NCI-H1436 (cell line): ENCODE measurements at places on chromosomes 3 and 15.

DNA sequence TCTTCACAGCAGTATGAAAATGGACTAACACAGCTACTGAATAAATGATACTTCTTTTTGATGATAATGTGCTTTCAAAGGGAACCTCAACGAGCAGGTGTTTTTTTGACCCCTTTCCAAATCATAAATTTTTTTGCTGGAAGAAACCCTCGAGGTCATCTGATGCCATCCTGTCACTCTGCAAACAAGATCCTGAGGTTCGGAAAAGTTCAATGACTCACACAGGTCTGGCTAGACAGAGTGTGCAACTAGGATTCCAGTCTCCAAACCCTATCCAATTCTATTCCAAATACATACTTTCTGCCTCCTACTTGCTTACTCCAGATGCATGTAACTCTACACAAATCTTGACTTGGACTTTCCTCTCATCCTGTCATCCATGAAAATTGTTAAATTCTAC is 124.7 kb downstream of the NEDD4 start:
- no peak for DNase-seq

DNA sequence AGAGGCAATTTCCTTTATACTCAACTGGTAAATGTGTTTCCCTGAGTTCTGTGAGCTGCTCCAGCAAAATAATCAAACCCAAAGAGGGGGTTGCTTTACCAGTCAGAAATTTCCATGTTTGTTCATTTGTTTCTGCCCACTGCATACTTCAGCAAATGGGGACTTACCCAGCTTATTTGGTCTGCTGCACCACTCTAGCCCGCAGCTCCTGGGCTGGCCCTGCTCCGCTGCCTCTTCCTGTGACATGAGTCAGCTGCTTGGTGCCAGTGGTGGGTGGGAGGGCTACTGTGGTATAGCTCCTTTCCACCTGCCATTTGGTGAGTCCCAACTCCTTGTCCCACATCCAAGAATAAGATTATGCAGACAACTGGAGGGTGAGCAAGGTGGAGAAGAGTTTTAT is 644.2 kb downstream of the MCTP2 start:
- DNase-seq = no peak

- no peak for DNase-seq
Observed at GRCh38 chr3:172559020-172559419, 35.8 kb upstream of the TNFSF10 start.

DNA sequence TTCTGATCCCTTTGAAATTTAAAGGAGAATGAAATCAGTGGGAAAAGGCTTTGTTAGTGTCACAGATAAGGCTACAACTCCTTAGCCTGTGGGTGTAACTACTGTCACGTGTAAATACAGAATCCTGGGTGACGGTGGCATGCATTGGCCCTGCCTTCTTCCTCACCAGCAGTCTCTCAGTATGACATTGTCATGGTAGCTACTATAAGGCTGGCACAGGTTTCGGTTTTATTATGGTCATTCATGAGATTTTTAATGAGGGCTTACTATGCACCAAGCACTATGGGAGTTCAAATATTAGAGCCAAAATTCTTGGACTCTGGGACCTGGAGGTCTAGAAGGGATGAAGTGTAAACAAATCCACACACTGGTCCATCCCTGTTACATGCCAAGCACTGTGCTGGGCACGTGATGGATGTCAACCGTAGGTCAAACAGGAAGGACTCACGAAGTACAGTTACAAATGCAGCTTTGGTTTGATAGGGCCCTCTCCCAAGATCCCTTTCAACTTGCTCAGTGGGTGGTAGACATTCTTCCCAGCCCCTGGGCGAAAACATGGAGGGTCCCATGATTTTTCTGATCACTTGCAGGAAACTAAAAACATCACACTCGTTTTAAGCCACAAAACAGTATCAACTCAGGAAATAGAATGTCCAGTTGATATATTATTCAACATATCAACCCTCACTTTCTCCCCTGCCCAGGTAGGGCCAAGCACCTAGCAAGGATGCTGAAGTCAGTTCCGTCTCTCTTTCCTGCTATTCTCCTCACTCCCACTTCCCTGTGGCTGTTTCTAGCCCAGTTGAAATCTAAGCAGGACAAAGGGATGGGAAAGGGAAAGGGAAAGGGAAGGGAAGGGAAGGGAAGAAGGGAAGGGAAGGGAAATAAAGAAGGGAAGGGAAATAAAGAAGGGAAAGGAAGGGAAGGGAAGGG is 25.3 kb downstream of the BFSP2 start:
- DNase-seq = no peak

GRCh38 chr15:84886211-84886983 is 1.9 kb downstream of the SLC28A1 start:
- DNase-seq = no peak

DNA sequence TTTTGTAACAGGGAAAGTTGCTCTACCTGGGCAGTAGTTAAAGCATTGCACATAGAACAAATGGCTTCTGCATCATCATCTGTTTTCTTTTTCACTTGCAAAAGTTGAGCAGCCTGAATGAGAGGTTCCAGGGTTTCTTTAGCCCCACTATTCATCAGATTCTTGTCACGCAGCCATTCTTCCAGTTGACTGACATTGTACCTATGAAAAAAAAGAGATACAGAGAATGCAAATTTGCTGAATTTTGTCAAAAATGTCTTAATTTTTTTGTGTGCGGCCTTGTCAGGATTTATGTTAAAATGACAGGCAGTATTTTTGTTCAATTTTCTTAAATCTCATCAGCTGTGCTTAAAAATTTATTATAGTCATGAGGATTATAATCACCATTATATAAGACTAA is 21.4 kb upstream of the MYO5C start:
- DNase-seq = no peak

GRCh38 chr15:100334456-100334855 is 7.3 kb downstream of the ADAMTS17 start:
- DNase-seq = no peak

GRCh38 chr15:83306561-83306960 is 22.1 kb upstream of the BNC1 start:
- no peak for DNase-seq

- DNase-seq = no peak
Observed at GRCh38 chr3:61239871-61240270, 11.4 kb downstream of the FHIT start.

DNA sequence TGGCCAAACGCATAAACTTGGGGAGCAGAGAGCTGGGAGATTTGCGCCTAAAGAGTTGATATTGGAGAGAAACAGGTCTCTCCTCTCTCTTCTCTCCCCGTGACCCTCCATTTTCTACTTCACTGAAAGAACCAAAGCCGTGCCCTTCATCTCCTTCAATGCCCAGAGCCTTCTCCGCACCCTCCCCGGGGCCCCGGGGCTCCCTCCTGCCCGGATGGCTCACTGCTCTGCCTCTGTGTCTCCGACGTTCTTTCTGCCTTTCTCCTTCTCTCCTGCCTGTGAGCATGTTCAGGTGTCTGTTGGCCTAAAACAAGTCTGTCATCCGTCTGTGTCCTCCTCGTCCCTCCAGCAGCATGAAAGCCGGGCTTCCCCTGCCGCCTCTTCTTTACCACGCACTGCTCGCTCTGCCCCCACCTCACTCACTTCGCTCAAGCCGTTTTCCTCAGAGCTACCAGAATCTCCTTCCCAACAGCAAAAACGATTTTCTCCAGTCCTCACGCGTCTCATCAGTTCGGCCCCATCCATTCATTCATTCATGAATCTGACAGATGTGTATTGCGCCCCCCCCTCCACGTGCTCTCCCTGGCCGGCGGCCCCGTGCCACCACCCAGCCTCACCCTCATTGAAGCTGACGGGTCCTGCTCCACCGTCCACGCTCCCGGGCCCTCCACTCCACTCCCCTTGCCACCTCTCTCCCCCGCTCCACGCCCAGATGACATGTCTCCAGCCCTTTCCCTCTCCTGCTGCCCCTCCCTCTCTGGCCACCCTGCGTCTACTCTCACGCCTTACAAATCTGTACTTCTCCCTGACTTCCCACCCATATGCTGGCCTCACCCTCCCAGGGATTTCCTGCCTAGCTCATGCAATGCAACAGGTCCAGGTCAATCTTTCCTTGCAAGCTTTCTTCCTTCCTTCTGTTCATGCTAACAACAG is 10.2 kb downstream of the MUC4 start:
- DNase-seq = no peak

DNA sequence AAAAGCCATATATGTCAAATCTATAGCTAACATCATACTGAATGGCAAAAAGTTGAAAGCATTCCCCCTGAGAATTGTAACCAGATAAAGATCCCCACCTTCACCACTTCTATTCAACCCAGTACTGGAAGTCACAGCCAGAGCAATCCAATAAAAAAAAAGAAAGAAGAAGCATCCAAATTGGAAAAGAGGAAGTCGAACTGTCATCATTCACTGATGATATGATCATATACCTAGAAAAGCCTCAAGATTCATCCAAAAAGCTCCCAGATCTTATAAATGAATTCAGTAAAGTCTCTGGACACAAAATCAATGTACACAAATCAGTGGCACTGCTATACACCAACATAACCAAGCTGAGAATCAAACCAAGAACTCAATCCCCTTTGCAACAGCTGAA is 97.4 kb downstream of the CBLB start:
- no peak for DNase-seq

GRCh38 chr3:13018043-13018451 is 55.2 kb downstream of the IQSEC1 start:
- no peak for DNase-seq

GRCh38 chr15:98935736-98936135 is 71.9 kb downstream of the PGPEP1L start:
- DNase-seq = no peak

DNA sequence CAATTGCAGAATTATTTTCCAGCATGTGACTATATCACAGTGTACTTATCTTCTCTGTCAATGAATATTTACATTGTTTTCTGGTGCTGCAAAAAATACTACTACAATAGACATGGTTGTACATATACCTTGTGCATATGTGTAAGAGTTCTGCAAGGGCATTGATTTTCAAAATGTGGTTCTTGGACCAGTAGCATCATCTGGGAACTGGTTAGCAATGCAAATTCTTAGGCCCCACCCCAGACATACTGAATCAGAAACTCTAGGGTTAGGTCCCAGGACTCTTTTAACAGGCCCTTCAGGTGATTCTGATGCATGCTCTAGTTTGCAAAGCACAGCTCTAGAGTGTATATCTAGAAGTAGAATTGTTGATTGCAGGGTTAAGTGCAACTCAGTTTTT is 292.3 kb downstream of the ZNF621 start:
- no peak for DNase-seq

- no peak for DNase-seq
Observed at GRCh38 chr3:188283347-188283746, 129.4 kb downstream of the LPP start.

- no peak for DNase-seq
Observed at GRCh38 chr3:57545636-57546268, 1.6 kb upstream of the DNAH12 start.

DNA sequence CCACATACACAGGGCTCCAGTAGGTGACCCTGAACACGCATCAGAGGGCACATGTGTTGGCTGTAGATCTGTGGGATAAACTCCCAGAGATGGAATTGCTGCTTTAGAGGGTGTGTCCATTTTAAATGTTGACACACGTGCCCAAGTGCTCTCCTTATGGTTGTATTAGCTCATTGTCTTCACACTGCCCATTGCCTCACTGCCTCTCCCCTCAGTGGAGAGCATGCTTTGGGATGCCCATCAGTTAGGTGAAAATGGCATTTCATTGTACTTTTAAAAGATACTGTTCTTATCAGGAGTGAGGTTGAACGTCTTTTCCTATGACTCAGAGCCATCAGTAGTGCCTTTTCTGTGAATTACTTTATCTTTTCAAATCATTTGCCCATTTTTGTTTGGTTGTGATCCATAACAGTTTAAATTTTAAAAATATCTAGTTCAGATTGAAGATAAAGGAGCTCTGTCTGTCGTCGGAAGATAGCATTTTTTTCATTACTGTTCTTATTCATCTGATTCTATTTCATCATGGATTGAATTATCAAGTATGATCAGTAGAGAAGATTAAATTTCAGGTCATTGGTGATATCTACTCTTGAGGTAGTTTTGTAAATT is 120.7 kb downstream of the CHDH start:
- DNase-seq = no peak

DNA sequence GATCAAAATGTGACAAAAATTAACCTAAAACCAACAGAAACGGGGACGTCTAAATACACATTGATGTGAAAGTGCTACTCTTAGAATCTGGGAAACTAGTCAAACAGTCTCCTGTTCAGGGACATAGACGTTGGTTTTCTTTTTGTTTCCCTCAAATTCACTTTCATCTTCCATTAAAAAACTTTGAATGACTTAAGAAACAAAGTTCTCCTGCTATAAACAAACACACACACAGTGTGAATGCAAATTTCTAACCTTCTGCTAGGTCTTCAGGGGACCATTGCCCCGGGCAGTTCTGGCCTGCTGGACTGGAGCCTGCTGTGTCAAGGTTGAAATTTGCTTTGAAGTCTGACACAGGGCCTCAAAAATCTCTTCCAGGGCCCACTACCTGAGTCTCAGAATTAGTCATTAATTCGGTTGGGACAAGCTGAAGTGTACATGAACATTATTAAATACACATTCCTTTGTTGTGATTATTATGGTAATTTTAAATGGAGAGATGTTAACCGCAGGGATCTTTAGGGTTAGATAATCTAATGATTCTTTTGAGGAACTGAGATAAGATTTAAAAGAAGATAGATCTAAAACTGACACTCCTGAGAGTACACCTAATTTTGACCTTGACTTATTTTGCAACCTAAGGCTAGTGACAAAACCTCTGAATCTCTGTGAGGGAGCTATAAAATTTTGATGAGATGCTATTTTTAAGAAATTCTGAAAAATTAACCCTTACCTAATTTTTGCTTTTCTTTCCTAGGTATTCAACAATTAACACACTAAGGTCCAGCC is 1260.4 kb downstream of the ROBO1 start:
- no peak for DNase-seq

DNA sequence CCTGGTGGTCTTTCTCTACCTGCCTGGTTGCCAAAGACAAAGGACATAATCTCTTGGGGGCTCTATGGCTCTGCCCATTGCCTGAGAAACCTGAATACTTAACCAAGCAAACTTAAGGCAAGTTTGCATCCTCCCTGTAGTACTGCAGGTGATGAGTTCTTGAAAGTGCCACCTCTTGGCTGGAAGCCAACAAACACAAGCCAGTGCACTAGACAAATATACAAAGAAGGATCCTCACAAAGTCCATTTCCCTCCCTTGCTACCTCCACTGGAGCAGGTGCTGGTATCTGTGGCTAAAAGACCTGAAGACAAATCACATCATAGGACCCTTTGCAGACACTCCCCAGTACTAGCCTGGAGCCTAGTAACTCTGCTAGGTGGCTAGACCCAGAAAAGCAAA is 772.3 kb downstream of the SI start:
- DNase-seq = no peak

DNA sequence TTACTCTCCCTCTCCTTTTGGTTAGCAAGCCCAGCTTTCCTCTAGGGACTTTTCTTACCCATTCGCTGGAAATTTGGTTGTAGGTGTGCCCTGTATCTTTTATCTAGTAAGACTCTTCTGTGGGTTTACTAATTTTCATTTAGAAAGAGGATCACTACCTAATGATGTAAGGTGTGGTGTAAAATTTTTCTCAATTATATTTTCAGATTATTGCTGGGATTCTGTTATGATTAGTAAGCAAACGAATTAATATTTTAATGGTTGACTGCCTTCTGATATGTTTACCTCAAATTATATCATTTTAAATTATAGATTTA is 28.5 kb downstream of the PLCL2 start:
- no peak for DNase-seq
